Stimulated activated CD8-positive, alpha-beta memory T cell treated with anti-CD3 and anti-CD28 coated beads, Interleukin-2, amount 100 ng/mL, for 1 hour (primary cell): ENCODE measurements at places on chromosomes 3 and 15.

GRCh38 chr3:23760871-23761373 is 44.8 kb upstream of the UBE2E1 start:
- DNase-seq: no peak

DNA sequence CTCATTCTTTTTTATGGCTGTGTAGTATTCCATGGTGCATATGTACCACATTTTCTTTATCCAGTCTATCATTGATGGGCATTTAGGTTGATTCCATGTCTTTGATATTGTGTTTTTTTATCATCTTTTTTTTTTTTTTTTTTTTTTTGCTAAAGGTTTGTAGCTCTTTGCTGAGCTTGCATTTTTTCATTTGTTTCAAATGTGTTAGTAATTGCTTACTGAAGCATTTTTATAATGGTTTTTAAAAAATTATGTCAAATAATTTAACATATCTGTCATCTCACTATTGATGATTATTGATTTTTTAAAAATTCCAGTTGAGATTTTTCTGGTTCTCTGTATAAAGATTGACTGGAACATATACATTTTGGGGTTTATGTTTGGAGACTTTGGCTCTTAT is 934.6 kb downstream of the TUSC7 start:
- no peak for DNase-seq

GRCh38 chr3:68059628-68060152 is 405.3 kb upstream of the SUCLG2 start:
- no peak for DNase-seq

DNA sequence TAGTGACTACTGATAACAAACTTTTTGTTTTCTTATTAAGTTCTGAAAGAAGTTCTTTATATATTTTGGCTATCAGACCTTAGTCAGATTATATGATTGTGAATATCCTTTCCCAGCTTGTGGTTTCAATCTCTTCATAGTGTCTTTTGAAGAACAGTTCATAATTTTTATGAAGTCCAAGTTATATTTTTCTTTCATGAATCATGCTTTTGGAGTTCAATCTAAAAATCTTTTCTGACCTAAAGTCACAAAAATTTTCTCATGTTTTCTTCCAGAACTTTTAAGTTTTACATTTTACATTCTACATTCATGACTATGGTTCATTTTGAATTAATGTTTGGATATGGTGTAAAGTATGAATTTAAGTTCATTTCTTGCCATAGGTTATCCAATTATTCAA is 34.2 kb upstream of the OCA2 start:
- DNase-seq: no peak

DNA sequence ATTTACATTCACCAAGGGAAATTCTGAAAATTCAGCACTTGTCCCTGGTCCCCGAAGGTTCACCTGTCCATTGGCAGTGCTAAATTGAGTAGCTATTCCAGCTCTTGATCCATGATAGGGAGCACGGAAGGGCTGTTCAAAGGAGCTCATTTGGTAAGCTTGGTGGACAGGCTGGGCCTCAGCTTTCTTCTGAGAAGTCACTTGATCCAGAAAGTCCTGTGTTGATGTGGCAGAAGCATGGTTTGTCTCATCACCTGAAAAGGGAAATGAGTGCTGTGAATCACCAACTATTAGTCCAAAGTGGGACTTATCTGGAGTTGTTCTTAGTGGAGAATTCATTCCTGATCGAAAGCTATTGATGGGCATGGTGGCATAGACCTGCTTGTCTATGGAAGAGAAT is 19.9 kb upstream of the SLC12A8 start:
- no peak for DNase-seq

DNA sequence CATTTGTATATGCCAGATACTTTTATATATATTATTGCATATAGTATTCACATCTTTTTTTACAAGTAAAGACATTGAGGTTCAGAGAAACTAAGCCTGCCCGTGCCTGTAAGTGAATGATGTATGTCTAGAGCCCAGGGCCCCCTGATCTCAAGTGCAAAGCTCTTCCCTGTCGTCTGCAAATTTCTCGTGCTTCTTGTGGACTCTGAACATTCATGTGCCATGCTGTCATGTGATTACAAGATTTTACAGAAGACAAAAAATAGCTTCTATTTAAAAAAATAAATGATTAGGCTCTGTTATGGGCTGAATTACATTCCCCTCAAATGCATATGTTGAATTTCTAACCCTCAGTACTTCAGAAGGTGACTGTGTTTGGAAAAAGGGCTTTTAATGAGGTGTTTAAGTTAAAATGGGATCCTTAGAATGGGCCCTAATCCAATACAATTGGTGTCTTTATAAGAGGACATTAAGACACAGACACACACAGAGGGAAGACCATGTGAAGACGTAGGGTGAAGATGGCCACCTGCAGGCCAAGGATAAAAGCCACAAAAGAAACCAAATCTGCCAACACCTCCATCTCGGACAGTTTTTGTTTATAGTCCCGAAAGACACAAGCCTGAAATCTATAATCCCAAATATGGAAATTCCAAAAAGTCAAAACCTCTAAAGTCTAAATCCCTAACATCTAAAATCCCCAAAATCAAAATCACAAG is 3.9 kb upstream of the MASP1 start:
- DNase-seq: no peak
